CD4-positive, alpha-beta T cell treated with Interleukin-10 for 1 hour (primary cell): ENCODE measurements at places on chromosomes 7 and 10.

DNA sequence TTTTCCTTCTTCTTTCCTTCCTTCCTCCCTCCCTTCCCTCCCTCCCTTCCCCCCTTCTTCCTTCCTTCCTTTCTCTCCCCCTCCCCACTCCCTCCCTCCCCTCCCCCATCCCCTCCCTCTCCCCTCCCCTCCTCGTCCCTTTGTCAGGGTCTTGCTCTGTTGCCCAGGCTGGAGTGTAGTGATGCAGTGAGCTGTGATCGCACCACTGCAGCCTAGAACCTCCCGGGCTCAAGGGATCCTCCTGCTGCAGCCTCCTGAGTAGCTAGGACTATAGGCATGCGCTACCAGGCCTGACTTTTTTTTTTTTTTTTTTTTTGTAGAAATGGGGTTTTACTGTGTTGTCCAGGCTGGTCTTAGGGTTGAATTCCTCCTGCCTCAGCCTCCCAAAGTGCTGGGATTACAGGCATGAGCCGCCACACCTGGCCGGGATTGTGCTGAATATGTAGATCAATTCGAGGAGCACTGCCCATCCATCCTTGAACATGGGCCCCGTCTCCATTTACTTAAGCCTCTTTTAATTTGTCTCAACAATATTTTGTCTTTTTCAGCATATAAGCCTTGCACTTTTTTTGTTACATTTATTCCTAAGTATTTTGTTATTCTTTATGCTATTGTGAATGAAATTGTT lies 23.4 kb downstream of the GRIFIN start:
- no peak for DNase-seq

DNA sequence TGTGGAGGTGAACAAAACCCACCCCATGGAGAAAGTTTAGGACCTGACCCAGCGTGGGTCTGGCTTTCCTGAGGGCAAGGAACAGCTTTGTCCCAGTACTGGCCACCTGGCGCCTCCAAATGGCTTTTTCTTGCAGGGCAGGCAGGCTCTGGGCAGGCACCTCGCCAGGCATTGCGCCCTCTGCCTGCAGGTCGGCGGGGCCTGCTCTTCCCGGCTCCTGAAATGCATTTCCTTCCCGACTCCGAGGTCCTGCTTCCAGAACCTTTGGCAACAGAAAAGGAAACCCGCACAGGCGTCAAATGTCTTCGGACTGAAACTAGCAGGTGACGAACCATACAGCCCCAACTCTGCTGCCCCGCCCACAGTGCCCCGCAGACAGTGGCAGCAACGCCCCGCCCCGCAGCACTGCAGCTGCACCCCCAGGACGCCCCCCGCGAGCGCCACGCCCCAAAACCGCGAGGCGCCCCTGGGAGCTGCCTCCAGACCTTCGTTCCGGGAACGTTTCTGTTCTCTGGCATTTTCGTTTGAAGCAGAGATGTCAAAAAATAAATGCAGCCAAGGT lies 65.5 kb downstream of the C10orf143 start:
- DNase-seq = no peak

DNA sequence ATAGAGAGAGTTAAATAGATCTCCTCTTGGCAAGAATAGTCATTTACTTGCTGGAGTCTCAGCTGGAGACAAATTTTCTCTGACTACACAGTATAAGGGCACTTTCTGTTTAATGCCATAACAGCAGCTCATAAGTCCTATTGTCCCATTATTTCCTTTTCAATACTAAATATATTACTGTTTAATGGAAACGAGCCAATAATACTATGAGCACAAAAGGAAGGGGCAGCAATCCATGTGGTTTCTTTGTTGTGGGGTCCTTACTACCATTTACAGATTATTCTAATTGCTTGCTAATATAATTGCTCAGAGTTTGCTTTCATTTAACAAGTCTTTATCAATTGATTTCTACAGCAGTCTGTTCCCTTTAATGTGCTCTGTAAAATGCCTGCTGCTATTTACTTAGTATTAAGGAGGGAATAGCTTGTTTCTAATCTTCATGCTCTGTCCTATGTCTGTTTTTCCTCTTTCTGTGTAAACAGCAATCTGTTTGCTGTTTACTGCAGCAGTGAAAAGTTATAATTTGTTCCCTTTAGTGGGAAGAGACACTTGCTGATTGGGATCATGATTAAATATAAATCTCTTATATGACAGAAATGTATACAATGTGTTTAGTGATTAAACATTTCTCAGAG lies 296.2 kb upstream of the SMIM30 start:
- no peak for DNase-seq

DNA sequence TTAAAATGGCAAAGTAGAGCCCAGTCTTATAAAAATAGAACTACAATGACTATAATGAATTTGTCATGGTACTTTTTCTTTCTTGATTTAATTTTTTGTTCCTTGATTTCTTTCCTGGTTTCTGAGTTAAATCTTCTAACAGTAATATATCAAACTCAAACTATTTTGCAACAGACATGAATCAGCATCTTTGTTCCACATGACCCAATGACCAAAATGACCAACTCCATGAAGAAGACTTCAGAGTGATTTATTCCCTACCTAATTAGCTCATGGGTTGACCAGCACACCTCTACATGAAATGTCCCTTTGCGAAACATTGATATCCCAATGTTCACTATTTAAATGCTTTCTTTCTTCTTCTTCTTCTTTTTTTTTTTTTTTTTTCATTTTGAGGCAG lies 30.9 kb downstream of the NMT2 start:
- no peak for DNase-seq

DNA sequence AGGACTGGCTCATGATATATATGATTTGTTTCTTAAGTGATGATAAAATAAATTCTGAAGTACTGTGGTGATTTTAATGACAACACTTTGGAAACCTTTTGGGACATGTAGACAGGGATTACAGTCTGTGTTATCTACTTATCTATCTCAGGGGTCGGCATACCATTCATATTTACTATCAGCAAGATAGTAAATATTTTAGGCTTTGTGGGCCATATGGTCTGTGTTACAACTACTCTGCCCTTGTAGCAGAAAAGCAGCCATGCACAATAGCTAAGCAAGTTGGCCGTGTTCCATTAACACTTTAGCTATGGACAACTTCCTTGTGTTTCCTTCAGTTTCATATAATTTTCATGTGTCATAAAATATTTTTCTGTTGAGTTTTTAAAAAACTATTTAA lies 97.8 kb upstream of the PRPS1L1 start:
- DNase-seq = no peak

DNA sequence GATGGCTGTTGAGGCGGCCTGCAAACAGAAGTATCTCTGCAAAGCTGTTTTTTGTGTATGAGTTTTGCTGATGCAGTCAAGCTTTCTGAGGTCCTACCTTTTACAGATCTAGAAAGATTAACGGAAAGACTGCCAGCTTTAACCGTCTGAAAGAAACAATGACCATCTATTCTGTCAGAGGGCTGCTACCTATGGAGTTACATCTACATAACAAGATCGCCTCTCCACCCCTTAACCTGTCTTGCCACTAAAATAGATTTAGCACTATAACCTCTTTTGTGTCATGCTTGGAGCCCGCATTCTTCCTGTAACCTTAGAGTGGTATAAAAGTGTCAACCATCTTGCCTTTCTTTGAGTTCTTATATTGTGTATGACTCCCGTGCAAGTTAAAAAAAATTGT lies 291.2 kb downstream of the POM121L12 start:
- DNase-seq = no peak

DNA sequence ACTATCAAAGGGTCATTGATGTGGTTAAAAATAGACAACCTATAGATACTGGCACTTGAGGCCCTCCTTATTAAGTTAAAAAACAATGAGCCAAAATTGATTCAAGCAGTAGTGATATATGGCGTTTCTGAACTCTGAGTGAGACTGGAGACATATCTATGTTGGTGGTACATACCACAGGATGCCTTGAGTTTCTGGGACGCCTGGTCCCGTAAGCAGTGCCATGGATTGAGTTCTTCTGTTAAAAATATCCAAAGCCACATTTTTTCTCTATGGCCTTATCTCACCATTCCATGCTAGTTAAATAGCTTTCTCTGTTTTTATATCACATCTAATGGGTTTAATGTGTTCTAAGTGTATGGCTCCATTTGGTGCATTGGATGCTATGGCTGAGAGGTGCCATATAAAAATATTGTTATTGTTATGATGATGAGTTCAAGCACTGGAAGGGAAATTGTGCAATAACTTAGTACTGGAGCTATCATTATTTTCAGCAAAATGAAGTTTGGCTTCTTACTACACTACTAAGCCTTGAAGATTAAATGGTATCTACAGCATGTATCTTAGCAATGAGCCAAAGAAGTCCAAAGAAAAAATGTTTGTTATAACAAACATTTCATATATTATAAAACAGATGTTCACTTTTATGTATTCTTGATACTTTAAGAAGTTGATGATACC lies 713.9 kb downstream of the SUGCT start:
- no peak for DNase-seq

GRCh38 chr7:27178366-27178765 lies 4.2 kb upstream of the HOXA10 start:
- DNase-seq = no peak

GRCh38 chr10:31490858-31491504 lies 172.0 kb downstream of the ZEB1 start:
- peak; percentile 45 for DNase-seq

GRCh38 chr10:25744574-25744973 lies 189.5 kb upstream of the MYO3A start:
- DNase-seq = no peak

DNA sequence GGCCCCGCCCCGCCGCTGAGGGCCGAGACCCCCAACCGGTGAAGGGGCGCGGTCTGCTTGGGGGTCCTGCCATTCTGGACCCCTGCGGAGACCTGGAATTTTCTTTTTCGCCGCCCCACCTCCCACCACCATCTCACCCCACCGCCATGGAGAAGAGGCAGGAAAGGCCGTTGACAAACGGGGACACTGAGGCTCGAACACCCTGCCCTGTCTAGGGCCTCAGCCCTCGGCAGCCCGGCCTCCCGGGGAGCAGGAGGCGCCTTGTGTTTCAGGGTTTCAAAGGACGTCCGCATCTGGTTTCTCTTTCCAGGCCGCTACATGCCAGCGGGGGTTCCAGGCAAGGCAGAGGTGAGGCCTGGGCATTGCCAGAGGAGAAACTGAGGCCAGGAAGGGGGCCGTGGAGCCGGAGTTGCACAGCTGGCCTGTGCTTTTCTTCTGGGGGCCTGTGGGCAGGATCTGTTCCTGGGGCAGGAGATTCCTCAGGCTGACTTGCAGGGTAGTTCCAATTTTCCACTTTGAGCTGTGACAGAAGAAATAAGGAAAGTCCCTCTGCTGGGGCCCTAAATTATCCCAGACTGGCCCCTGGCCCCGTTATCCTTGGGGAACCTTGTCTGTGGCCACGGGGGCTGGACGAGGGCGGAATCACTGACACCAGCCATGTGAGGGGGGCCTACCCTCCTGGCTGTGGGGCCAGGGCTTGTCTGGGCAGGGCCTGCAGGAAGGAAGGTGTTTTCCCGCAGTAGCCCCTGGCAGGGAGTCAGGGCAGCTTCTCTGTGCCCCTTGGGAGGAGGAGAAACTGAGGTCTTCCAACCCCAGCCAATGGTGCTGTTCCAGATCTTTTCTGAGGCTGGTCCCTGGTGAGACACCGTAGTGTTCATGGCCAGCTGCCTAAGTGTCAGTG lies 900 bp upstream of the MICALL2 start:
- DNase-seq = no peak

DNA sequence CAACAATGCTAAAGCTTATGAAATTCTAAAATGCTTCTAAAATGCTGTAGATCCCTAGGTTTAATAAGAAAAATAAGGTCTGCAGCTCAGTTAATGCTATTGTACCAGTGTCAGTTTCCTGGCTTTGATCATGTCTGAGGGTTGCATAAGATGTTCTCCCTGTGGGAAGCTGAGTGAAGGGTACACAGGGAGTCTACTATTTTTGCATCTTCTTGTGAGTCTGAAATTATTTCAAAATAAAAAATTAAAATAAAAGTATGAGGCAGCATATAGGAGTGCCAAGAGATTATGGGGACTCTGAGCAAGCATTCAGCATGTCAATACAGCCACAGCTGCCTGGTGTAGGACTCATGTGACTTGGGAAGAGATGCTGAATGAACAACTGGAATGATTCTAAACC lies 14.7 kb downstream of the CHST15 start:
- no peak for DNase-seq

DNA sequence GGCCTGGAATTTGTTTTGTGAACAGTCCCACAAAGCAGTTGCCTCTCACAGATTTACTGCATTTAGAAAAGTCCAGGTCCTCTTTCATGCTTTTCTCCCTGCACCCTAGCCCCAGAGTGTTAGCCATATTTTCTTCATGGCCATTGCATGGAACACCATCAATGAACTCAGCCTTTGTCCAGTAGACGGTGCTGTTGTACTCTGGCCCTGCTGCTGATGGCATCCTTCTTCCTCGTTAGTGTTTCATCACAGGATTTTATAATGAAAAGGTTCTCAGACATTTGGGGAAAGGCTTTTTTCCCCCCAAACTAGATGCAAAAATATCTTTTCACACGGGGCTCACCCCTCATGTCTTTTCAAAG lies 93.0 kb upstream of the SLC25A13 start:
- peak; percentile 49 for DNase-seq

DNA sequence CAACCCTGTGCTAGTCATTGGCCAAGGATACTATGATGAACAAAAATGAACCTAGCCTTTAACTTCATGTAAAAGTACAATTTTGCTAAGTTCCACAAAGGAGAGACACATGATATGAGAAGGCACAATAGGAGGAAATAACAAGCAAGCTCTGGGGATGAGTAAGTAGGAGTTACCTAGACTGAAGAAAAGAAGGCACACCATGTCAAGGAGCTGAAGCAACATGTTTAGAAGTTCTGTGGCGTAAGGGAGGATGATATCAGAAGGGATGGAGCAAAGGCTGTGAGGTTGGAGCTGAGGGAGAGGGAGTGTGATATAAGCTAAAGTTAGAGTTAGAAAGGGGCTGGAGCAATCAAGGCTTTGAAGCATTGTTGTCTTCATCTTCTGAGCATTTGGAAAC lies 25.6 kb downstream of the KIFBP start:
- DNase-seq = no peak

DNA sequence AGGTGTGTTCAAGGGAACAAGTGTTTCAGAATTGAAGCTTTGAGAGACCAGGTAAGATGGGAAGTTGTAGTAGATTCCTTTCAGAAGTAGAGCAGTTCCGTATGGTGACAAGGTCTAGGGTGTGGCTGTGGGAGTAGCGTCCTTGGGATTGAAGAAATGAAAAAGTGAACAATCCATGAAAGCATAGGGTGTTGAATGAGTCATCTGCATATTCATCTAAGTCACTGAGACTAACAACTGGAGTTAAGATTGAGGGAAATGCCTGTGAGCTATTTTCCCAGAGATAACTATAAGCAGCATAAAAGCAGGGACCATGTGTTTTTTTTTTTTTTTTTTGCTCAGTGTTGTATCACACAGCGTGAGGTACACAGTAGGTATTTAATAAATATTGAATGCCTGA lies 134.8 kb downstream of the PHTF2 start:
- no peak for DNase-seq

GRCh38 chr7:114082642-114083165 lies 163.9 kb upstream of the PPP1R3A start:
- no peak for DNase-seq
